CD4-positive, alpha-beta T cell treated with Interleukin-21 for 1 hour (primary cell): ENCODE measurements at places on chromosomes 6 and 20.

- no peak for DNase-seq
Measured at GRCh38 chr20:41247523-41248367, 69.8 kb downstream of the ZHX3 start.

DNA sequence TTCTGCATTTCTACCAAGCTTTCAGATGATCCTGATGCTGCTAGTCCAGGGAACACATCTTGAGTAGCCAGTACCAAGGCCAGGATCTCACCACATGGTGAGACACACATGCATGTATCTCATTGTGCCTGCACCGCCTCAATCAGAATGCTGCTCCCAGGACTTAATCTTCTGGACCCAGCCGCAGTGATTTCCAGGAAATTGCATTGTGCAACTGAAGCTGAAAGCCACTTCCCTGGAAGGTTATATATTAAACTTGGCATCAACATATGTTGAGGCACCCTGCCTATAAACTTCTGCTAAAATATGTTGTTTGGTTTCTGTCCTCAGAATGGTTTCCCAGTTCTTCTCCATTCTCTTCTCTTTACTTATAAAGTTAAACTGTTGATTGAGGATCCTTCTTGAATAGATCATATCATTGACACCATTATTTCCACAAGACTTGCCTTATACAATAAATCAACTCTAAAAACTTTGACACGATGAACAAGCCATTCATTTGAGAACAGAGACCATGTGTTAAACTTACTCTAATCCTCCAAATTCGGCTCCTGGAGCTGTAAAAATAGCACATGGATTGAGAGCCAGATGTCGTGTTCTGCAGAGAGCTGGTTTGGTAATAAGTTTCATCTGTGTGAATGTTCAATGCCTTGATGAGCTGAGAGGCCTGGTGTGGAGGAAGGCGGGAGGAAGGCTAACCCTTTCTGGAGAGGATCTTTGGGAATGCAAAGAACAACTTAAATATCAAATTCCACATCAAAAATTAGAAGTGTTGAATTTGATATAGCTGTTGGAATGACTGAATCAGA is 65.0 kb upstream of the PCSK2 start:
- no peak for DNase-seq

DNA sequence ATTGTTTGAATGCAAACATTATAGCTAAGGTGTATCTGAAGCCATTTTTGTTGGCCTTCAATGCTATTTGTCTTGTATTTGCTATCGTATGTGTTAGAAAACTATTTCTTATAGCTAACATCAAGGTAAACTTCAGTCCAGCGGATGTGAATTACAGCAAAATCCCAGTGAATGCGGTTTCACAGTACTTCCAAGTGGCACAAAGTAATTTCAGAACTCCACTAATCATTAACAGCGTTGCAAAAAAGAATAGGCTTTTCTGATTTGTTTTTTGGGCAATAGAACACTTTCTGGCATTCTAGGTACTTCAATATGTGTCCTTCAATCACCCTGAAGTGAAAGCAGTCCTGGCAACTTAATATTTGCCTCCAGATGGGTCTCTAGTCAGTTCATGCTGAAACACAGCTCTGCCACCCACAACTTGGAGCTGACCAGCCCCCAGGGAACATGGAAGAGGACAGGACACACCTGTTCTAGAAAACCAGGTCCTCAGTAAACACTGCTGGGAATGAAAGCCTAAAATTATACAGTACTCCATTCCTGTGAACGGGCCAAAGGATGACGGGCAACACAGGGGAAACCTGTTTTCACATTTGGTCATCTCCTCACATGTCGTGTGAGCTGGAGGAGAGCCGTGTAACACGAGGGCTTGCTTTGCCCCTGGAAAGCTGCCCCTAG is 9.7 kb upstream of the MRPS10 start:
- no peak for DNase-seq

- no peak for DNase-seq
Measured at GRCh38 chr6:6516666-6517458, 71.7 kb upstream of the LY86 start.

DNA sequence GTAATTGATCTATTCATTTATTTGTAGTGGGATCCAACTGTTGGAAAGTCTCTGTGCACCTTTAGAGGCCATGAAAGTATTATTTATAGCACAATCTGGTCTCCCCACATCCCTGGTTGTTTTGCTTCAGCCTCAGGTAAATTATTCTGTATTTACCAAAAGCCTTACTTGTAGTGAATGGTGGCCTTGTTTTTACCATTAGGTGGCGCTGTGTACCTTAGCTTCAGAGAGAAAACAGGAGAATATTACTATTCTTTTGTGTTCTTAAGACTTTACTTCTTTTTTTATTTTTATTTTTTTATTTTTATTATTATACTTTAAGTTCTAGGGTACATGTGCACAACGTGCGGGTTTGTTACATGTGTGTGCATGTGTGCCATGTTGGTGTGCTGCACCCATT is 23.7 kb downstream of the PEX7 start:
- peak; percentile 53 for DNase-seq

GRCh38 chr6:43910638-43911353 is 140.8 kb downstream of the VEGFA start:
- no peak for DNase-seq

DNA sequence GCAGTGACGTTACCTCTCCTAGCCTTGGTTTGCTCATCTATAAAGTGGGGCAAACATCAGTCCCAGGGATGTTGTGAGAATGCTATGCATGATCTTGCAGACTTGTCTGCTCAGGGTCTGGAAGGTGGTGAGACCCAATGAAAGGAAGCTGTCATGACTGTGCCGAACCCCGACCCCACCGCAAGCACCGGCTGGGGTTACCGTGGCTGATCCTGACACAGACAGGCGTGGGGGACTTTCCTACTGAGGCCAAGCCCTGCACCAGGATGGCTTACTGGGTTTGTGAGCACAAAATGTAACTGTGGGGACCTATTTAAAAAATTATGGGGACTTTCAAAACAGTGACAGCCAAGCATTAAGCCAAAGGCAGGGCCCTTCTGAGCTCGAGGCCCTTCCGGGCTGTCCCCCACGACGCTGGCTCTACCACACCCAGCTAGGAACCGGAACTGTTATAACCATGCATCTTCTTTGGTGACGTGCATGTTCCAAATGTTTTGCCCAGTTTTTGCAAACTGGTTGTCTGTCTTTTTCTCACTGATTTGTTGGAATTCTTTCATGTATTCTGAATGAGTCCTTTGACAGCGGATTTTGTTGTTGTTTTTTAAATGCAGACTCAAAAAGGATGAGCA is 76.6 kb upstream of the PMEPA1 start:
- no peak for DNase-seq

DNA sequence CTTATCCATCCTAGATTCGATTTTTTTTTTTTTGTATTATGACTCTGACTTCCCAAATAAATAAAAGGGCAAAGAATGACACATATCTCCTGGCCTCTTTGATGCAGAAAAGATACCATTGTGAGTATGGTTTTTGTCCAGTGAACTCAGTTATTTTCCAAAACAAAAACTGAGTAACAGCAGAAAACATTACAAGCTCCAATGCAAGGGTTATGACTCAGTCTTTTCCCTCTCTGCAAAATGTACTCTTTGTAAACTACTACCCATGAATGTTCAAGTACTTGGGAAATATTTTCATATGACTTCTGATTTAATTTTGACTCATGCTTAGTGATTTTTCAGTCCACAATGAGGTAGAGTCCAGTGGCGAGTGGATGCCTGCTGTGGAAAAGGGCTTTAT is 355.3 kb downstream of the RNF144B start:
- DNase-seq = no peak

- no peak for DNase-seq
Measured at GRCh38 chr6:69105288-69105687, 470.2 kb downstream of the ADGRB3 start.

DNA sequence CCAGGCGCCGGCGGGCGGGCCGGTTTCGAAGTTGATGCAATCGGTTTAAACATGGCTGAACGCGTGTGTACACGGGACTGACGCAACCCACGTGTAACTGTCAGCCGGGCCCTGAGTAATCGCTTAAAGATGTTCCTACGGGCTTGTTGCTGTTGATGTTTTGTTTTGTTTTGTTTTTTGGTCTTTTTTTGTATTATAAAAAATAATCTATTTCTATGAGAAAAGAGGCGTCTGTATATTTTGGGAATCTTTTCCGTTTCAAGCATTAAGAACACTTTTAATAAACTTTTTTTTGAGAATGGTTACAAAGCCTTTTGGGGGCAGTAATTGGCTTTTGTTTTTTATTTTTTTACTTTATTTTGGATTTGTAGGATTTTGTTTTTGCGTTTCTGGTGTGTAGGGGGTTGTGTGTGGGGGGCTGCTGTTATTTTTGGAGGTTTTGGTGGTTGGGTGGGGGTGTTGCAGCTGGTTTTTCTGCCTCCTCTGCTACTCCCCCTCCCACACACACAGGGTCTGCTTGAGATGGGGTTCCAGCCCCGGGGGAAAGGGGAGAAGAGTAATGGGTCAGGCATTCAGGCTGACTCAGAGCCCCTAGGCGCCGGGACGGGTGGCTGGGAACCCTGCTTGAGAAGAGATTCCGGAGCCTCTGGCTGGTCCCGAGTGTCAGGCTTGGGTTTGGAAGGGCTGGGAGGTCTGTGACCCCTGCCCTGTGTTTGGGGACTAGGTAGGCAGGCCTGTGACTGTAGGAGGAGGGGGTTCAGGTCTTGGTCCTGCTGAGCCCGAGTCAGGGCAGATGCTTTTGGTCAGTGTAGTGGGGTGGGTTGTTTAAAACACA is 2.0 kb downstream of the CEBPB start:
- DNase-seq = peak; percentile 75

GRCh38 chr6:135412761-135413160 is 84.8 kb downstream of the AHI1 start:
- DNase-seq = no peak

DNA sequence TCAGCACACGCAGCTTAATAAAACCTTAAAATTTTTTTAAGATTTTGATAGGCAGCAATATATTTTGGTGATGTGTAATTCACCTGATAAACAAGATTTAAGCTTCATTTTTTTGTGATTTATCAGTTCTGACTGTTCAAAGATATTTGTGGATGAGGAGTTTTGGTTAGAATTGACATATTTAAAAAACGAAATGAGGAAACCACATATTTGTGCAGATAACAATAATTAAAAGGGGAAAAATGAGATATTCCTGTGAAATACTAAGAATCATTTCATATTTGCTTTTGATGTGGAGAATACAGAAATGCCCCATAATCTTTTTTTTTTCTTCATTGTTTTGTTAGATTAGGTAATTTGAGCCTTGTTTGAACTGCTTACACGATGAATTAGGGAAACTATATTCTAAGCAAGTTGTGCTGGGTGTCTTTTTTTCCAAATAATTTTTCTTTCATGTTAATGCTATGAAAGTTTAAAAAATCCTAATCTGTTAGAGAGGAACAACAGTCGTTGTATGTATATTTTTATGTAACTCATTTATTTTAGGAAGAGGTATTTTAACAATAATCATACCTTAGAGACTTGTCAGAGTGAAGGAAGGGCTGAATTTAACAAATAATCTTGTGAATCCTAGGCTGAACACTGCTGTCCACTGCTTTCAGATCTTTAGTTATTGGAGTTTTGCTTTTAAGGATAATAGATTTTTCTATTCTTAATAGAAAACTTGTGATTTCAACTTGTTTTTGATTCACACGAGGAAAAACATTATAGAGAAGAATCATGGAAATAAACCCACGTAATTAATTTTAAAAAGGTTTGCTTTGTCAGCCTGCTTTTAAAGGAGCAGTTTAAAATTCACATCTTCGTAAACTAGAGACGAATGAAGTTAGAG is 4.0 kb downstream of the ARID1B start:
- no peak for DNase-seq

DNA sequence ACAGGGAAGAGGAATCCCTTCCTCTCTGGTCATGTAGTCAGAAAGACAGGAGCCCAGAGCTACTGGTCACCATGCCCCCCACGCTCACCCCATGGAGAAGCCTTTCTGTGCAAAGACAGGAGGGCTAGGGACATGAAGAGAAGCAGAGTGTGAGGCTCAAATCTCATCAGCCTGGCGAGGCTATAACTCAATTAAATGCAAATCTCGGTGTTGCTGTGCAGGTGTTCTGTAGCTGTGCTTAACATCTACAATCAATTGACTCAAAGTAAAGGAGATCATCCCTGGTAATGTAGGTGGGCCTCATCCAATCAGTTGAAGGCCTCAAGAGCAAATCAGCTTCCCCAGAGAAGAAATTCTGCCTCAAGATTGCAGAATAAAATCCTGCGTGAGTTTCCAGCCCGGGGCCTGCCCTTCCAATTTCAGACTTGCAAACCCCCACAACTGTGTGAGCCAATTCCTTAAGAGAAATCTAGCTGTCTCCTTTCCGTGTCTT is 64.4 kb downstream of the CHMP4B start:
- DNase-seq = no peak

- DNase-seq = no peak
Measured at GRCh38 chr6:22848121-22848520, 278.8 kb downstream of the HDGFL1 start.

GRCh38 chr6:2209226-2209809 is 36.1 kb downstream of the GMDS start:
- peak; percentile 28 for DNase-seq

GRCh38 chr6:131213501-131213990 is 78.3 kb downstream of the AKAP7 start:
- no peak for DNase-seq

DNA sequence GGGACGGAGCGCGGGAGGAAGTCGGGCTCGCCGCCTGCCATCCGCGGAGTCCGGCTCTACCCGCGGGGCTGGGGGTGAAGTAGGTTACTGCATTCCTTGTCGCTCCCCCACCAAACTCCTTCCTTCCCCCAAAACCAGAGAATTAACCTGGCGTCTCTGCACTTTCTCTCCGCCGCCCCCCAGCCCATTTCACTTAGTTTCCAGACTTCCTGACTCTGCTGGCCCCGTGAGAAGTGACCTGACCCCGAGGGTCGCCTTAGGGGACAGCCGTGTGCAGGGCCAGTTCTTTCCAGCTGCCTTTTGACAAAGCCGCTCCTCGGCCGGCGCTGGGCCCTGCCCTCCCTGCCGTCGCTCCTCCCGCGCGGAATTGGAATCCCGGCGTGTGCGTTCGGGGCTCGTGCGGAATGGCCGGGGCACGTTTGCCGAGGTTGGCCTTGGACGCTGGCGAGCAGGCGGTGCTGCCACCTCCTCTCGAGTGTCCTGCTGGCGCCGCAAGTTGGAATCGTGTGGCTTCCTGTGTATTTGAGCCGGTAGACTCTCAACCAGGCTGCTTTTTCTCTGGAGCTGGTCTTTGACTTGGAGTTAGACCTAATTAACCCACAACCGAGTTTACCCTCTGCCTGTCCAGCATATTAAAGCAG is 650 bp downstream of the DCBLD1 start:
- DNase-seq = peak; percentile 9

- no peak for DNase-seq
Measured at GRCh38 chr20:52847731-52848359, 124.3 kb upstream of the TSHZ2 start.

GRCh38 chr6:26003102-26003694 is 40.6 kb downstream of the TRIM38 start:
- peak; percentile 41 for DNase-seq

- no peak for DNase-seq
Measured at GRCh38 chr20:31685853-31686643, 36.6 kb downstream of the BCL2L1 start.

DNA sequence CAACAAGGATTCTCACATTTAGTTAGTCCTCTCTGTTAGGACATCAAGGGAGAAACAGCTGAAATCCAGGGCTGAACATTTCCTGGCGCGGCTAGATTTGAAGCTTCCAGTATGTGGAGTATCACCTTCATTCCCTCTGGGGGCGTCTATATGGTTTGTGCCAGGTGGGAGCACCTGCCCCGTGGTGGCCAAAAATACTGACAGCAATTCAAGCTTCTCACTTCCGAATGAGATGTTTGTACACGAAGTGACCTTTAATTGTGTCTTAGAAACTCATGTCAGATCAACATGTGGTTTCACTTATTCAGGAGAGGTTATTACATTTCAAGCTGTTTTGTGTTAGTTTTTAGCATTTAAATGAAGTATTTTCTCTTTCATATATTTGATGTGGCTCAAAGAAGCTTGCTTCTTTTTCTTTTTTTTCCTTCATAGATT is 67.3 kb upstream of the ZNF217 start:
- peak; percentile 19 for DNase-seq
